Ascending aorta (tissue), 2 donors: ENCODE measurements at places on chromosomes 4 and X. TPM values are rescaled to one million over a fixed set of nuclear protein-coding genes. Genes with fewer than 3 reads are reported as not detected.

The NPFFR2 gene
- total RNA-seq, result not detected

The ITIH6 gene
- total RNA-seq, result not detected

The PPP1R2C gene
- total RNA-seq, result not detected

The BTC gene
- total RNA-seq, result 6.9 TPM

DNA sequence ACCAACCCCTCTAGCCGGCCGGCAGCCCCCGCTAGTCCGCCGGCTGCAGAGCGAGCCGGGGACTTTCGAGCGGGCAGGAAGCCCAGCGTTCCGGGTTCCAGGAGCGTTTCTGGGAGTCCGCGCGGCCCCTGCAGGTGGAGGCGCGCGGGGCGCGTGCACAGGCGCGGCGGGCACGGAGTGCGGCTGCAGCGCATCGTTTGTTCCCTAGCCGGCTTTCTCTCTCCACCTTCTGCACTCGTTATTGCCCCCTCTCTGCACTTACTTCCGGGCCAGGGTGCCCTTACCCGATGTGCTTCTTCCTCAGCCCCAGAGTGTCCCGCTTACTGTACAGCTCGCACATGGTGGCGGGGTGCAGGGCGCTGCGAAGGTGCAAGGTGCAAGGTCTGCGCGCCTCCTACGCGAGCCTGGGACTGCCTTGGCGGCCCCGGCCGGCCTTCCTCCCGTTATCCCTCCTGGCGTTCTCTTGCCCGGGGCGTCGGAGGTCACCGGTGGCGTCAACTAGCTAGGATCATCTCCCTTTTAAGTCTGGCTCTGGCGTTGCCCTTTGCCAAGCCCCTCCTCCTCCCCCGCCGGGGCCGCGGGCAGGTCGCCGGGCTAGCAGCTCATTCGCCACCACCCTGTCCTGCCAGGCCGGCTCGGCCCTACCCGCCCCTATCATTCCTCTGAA, at the start of gene ETNPPL:
TSS of gene ETNPPL (minus strand) at position 495 of the 667 bp plus-strand sequence. CDS start at position 340, 155 bp downstream.
- no peak for DNase-seq

GRCh38 chr4:159248384-159249178, 145.7 kb downstream of the RAPGEF2 start:
- DNase-seq, result no peak

DNA sequence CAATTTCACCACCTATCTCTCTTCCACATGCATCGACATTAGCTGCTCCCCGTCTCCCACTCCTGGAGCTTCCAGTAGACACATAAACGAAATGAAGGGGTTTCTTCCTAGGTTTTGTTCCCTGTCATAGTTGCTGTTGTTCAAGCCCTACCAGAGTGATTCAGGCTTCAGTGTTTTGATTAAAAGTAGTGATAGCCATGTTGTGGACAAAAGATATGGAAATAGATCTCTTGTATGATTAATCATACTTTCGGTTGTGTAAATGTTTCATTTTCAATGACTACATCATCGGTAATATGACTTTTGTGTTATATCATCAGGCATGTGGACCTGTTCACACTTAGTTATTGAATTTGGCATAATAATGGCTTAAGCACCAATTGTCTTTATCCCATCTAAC, 96.5 kb upstream of the KLF3 start:
- no peak for DNase-seq

The SPACA5B gene
- not detected for total RNA-seq

- DNase-seq, result no peak
Measured at GRCh38 chrX:154325541-154325940, 29.9 kb downstream of the TKTL1 start.

The CNGA1 gene
- total RNA-seq, result not detected

DNA sequence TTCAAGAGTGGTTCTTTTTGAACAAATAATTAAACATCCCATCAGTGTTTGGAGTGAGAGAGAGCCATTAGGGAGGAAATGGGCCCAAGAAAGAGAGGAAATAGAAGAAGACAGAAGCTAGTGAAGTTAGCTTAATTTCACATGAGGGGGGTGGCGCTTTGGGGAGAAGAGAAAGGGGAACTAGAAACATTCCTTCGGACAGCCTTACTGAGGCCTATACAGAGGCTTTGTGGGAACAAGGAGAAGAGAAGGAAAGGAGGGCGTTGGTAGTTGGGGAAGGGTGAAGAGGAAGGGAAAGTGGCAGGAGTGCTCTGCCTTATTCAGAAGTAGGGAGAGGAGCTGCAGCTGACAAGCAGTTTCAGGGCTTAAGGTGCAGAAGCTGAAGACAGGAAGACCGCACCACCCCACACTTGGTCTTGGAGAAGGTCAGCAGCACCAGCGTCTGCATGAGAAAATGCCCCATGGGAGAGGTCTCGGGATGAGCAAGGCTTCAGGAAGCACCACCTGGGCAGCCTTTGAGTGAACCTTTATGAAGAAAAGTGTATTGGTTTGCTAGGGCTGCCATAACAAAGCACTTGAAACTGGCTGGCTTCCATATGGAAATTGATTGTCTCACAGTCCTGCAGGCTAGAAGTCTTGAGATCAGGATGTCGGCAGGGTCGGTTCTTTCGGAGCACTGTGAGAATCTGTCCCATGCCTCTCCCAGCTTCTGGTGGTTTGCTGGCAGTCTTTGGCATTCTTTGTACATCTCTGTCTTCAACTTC, 85.1 kb downstream of the KIT start:
- no peak for DNase-seq

DNA sequence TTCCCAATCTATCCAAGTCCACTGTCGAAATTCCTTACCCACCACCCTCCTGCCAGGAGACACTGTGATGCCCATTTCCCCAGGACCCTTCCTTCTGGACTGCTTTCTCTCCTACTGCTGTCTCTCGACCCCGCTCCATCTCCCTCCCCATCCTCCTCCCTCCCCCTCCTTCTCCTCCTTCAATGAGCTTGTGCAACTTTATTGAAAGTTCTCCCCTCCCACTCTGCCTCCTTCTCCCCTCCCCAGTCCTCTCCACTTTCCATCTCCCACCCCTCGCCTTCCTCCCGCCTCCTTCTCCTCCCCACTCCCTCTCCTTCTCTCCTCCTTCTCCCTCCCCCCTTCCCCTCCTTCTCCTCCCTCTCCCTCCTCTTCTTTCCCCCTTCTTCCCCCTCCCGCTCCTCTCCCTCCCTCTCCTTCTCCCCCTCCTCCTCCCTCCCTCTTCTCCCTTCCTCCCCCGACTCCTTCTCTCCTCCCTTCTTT, 116.6 kb upstream of the FAT1 start:
- no peak for DNase-seq

The DDX53 gene
- total RNA-seq, result not detected

The NCAPG gene
- not detected for total RNA-seq
